Cardiac muscle cell (in vitro differentiated cells and primary cell): ENCODE measurements at places on chromosomes 7 and 10.

DNA sequence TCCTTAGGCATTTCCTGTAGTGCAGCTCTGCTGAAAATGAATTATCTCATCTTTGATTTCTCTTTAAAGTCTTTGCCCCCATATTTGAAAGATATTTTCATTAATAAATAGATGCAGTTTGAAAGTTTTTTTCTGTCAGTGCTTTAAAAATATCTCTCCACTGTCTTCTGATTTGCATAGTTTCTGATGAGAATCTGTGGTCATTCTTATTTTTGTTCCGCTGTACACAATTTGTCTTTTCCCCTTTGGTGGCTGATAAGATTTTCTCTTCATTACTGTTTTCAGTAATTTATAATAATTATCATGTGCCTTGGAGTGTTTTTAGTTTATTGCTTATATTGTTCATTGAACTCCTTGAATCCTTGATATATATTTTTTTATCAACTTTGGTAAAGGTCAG, 7.0 kb upstream of the GHRHR start:
- H3K27me3 ChIP-seq, result no peaks in the 10 kb centered on the region
- H3K4me1 ChIP-seq, result no peaks in the 10 kb centered on the region
- no peaks in the 10 kb centered on the region for H3K36me3 ChIP-seq
- no peak overlapping the region for H3K27ac ChIP-seq
- no peak for DNase-seq

DNA sequence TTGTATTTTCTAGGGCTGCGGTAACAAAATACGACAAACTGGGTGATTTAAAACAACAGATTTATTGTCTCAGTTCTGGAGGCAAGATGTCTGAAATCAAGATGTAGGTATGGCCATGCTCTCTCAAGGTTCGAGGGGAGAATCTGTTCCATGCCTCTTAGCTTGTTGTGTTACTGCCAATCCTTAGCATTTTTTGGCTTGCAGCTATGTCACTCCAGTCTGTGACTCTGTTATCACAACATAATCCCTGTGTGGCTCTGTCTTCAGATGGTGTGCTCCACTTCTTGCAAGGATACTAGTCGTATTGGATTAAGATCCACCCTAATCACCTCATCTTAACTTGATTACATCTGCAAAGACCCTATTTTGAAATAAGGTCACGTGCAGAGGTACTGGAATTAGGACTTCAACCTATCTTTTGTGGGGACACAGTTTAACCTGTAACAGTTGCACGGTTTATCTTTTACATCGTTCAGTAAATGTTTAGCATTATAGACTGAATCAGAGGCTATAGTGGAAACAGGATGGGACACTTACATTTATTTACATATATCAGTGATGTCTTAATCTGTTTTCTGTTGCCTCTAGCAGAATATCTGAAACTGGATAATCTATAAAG, 3.1 kb downstream of the C1GALT1 start:
- no peaks in the 10 kb centered on the region for H3K36me3 ChIP-seq
- DNase-seq, result no peak
- no peaks in the 10 kb centered on the region for H3K27me3 ChIP-seq
- no peak overlapping the region for H3K27ac ChIP-seq

- peak within 1 kb of the TSS; percentile 96 for H3K4me3 ChIP-seq
- H3K27me3 ChIP-seq, result no peaks in the 10 kb centered on the region
- peak; percentile 52 for DNase-seq
- peak within 1 kb of the TSS; percentile 100 for H3K27ac ChIP-seq
- no peaks in the 10 kb centered on the region for H3K36me3 ChIP-seq
Observed at GRCh38 chr7:5423306-5423975, at the start of gene TNRC18. Gene TNRC18, minus strand, starts transcription at chr7:5423834. Its CDS starts 2,588 bp downstream, at chr7:5421246.

DNA sequence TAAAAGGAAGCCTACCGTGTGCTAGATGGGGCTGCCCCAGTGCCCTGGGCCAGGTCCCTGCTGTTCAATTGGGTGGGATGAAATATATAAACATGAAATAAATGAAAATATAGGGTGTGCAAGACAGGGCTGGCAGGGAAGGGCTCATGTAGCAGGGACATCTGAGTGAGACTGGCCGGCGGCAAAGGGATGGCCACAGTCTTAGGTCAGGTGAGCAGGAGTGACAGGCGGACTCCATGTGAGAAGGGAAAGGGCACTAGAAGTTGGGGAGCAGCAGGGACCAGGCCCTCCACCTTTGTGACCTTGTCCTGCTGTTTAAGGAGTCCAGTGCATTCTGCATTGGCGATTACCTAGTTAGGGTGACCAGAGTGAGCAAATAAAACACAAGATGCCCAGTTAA, 207.6 kb upstream of the ZNF32 start:
- H3K4me1 ChIP-seq, result no peaks in the 10 kb centered on the region
- H3K4me3 ChIP-seq, result no peak overlapping the region
- no peak for DNase-seq
- no peaks in the 10 kb centered on the region for H3K27me3 ChIP-seq

DNA sequence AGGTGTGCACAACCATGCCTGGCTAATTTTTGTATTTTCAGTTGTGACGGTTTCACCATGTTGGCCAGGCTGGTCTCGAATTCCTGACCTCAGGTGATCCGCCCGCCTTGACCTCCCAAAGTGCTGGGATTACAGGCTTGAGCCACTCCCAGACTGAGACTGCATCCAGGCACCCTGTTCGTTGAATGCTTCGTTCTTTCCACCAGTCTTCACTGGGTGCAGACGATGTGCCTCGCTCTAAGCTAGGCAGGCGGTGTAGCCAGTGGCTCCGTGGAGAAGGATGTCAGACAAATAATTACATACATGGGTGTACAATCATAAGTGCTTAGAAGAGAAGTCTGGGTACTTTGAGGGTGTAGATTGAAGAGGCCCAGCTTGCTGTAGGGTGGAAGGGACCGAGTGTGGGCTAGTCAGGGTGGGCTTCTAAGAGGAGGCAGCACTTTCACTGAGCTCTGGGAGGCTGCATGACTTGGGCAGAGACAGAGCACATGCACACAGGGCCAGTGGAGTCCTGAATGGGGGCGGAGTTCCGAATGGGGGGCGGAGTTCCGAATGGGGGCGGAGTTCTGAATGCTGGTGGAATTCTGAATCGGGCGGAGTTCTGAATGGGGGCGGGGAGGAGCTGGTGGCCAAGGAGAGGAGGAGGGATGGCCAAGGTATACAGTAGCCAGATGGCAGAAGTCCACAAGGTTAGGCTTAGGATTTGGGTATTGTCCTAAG, 74.3 kb downstream of the COL26A1 start:
- H3K27ac ChIP-seq, result no peak overlapping the region
- H3K36me3 ChIP-seq, result no peaks in the 10 kb centered on the region
- no peaks in the 10 kb centered on the region for H3K4me1 ChIP-seq
- DNase-seq, result no peak
